ENCODE measurements at places on chromosomes 3 and 15.

DNA sequence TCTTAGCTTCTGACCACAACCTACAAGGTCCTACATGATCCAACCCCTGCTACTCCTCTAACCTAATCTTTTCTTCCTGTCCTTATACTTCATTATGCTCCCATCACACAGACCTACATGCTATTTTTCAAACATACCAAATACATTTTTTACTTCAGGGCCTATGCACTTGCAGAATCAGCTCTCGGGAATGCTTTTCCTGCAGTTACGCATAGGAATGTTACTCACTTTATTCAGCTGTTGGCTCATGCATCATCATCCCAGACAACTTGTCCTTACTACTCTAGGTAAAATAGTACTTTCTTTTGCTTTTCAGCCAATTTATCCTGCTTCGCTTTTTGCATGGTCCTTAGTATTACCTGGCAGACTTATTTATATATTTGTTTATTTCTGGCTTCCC is 105.6 kb downstream of the OXSM start:
- DNase-seq, result no peak

GRCh38 chr15:58223432-58223831 is 85.3 kb downstream of the AQP9 start:
- no peak for DNase-seq

DNA sequence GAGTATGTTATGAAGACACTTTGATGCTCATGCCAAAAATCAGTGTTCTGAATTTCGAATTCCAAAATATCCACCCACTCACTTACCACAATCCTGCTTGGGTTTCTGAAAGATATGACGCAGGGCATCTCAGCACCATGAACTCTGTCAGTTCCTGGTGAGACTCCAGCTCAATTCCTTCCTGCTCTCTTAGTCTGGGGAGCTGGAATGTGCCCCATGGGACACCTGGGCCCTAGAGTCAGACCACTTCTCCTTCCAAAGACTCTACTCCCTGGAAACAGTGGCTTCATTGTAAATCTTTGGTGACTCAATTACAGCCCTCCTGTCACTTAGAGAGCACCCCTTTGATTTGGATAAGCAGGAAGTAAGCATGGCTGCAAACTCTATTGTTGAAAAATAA is 50.5 kb downstream of the CD86 start:
- DNase-seq, result no peak

DNA sequence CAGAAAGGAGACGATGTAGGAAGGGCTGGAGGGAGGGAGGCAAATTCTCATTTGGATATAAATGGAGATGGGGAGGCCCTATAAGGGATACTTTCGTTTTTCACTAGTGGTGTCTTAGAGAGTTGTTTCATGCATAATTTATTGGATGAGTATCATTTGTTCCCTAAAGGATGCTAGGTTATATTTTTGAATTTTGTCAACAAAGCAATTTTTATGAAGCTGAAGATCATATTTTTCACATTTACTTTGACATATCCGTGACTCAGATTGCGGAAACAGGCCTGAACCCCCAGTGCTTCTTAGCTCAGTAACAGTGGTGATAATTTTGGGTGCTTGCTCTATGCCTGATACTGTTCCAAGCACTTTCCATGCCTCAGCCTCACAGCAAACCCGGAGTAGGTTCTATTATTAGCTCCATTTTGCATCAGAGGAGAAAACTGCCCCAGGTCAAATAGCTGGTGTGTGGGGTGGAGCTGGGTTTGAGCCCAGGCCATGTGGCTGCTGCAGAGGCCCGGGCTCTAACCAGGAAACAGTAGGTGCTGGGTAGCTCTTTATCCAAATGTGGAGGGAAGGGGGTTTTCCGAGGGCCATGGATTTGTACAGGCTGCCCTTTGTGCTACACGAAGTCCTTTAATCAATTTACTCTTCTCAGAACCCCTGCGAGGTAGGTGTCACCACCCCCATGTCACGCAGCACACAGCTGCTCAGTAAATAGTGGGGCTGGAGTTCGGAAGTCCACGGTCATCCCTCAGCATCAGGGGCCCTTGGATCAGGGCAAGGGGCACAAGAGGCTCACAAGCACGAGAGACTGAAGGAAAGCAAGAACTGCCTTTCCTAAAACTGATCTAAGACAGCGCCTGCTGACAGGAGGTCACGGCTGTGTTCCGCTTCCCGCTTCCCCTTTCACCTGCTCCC is 99.1 kb downstream of the SLC49A4 start:
- no peak for DNase-seq

DNA sequence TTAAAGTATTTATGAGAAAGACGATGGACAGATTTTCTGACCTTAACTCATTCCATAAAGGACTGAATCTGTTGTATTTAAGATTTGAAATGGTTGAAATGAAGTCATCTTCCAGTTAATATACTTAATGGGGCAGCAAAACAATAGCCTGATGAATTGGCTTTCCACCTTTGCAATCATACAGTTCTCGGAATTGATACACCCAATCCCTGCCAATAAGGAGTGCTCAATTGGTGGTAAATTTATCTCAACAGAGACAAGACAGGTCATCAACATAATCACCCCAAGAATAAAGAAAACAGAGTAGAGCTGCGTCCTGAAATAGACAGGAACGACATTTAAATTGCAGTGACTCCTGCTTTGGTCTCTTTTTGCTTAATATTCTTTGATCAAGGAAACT is 11.2 kb downstream of the ANXA2 start:
- no peak for DNase-seq

- DNase-seq, result no peak
Observed at GRCh38 chr15:51874751-51875644, 45.5 kb downstream of the TMOD3 start.

GRCh38 chr3:61561374-61562041 is at the start of gene PTPRG:
PTPRG (plus strand) TSS chr3:61561571; CDS start chr3:61562288, 717 bp downstream.
- DNase-seq, result peak; percentile 87

DNA sequence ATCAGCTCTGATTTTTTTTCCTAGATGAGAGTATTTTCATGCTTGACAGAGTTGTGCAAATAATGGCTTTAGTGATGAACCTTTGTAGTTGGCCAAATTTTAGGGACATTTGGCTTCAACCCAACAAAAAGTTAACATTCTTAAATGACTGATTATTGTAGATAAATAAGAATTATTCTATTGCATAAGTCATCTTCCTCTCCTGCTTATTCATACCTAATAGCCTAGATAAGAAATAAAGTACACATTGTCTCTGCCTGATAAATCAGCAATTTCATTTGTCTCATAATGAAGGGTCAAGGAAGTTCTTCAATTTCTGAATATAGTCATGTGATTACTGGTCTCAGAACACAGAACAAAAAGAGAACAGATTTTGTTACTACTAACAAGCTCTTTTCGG is 428.9 kb upstream of the IL12A start:
- DNase-seq, result no peak

- DNase-seq, result peak; percentile 64
Observed at GRCh38 chr15:85582131-85583079, 202.0 kb downstream of the AKAP13 start.

- DNase-seq, result no peak
Observed at GRCh38 chr3:10550705-10551104, 45.3 kb upstream of the ATP2B2 start.

GRCh38 chr15:70513819-70514218 is 249.5 kb downstream of the UACA start:
- DNase-seq, result no peak

DNA sequence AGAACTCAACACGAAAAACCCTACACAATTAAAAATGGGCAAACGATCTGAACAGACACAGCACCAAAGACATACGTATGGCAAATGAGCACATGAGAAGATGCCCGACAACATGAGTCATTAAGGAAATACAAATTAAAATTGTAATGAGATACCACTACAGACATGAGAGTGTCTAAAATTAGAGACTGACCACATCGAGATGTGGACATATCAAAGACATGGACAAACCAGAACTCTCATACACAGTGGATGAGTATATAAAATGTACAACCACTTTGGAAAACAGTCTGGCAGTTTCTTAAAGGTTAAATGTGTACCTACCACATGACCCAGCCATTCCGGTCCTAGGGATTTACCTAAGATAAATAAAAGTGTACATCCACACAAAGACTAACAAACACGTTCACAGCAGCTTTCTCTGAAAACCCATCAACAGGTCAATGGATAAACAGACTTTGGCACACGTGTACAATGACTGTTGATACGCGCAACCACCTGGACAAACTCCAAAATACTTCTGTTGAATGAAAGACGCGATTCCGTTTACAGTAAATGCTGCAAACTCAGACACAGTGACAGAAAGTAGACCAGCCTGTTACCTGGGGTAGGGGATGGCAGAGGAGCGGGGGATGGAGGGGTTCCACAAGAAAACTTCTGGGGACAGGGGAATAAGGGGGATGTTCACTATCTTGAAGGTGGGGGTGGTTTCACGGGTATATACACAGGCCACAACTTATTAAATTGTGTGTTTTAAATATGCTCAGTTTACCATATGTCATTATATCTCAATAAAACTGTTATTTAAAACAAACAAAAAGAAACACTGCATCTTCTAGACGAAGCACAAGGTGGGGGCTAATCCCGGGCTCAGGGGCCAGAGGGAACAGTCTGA is 2.1 kb downstream of the TNK2 start:
- DNase-seq, result no peak

- DNase-seq, result no peak
Observed at GRCh38 chr15:91956026-91956723, 102.7 kb downstream of the SLCO3A1 start.
